Mucosa of descending colon (tissue), 3 donors: ENCODE measurements at places on chromosomes 12 and 14. TPM values are rescaled to one million over a fixed set of nuclear protein-coding genes. Genes with fewer than 3 reads are reported as not detected.

- no peak for DNase-seq
These were observed 82.3 kb downstream of the ITPR2 start for GRCh38 chr12:26750531-26751175.

GRCh38 chr12:131250028-131250950, 296.6 kb downstream of the ADGRD1 start:
- DNase-seq, result no peak

GRCh38 chr12:42372154-42372791, 46.3 kb downstream of the PPHLN1 start:
- DNase-seq, result peak; percentile 40

GRCh38 chr14:56324856-56325699, 206.9 kb downstream of the PELI2 start:
- DNase-seq, result no peak

DNA sequence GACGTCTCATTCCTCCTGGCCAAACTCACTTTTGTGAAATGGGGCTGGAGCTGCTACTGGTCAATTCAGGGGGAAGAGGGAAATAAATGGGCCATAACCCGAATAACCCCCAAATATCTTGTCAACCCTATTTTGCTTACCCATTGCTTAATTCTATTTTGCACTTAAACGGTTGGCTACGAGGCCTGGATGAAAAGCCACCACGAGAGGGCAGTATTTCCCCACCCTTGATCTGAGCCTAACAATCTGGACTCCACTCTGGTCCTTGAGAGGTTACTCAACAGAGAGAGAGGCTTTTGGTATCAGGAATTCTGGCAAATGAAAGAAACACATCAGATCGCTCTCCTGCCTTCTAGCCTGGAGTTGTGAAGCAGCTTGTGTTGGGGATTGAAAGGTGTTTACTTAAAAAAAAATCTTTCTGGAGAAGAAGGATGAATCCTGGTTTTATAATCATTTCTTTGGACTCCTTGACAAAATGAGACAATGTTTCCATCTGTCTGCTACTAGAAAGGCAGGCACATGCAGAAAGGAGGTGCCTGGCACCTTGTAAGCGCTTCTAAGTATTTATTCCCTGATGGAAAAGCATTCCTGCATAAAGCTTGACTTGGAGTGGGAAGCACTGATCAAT, 22.4 kb upstream of the FBXO21 start:
- DNase-seq, result no peak

- no peak for DNase-seq
These were observed 130.8 kb upstream of the PTPRQ start for GRCh38 chr12:80313209-80313608.

The IL31 gene
- not detected for total RNA-seq

The DDN gene
- total RNA-seq, result not detected

The PROX2 gene
- 0.09 TPM for total RNA-seq

The USP5 gene
- total RNA-seq, result 65.9 TPM
